NCI-H345 (cell line): ENCODE measurements at places on chromosomes 7 and 10.

DNA sequence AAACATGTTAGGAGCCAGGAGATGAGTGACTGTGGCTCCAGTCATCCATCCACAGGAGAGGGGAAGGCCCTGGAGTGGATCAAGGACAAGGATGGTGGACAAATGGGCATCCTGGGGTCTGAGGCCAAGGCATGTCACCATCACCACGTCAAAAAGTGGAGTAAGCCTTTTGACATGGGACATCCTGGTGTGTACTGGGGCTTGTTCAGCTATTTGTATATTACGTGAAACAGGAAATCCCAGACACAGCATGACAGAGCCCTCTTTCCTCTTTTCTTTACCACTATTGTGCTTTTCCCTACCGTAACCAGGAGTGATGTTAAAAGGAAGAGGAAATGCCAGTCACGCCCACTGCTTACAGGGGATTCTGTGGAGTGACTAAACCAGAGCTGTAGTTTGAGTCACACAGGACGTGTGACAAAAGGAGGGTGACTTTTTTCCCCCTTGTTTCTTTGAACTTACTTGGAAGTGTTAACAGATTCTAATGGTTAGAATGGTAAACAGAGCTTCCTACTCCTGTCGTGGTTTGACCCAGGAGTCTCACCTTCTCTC is 15.4 kb downstream of the ACSL5 start:
- no peak for DNase-seq

GRCh38 chr10:2791774-2792443 is 275.4 kb upstream of the PFKP start:
- no peak for DNase-seq

DNA sequence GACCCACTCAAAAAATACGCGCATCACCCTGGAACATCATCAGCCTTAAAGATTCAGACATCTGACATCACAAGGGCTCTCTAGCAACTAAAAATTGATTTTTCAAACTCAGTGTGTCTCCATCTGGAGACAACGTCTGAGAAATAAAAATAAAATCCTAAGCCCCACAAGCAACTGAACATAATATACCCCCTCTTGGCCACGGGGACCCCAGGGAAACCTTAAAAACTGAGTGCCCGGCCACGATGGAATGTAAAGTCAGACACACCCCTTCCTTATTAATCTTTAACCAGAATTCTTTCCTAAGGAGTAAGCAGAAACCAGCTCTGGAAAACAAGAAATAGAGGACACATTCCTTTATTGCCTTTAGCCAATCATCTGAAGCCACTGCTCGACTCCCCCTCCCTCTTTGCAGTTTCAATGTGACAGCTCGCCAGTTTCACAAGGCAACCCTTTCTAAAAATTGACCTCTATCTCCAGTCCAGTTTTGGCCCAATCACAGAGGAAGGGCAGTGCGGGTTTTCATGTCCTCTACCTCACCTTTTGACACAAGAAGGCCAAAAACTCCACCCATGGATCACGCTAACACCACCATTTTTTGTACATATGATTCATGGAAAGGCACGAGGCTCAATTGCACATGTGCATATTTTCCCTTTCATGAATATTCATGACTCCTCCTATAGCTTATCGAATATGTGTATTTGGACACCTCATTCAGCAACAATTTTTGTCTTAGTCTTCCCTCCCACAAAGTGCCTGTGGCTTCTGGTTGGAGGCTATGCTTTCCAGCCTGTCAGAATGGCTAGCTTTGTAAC is 24.2 kb downstream of the IFIT3 start:
- DNase-seq: no peak

GRCh38 chr10:63651864-63652263 is 130.7 kb downstream of the REEP3 start:
- no peak for DNase-seq

- DNase-seq: no peak
Measured at GRCh38 chr10:92688573-92688926, 1.2 kb upstream of the HHEX start.

DNA sequence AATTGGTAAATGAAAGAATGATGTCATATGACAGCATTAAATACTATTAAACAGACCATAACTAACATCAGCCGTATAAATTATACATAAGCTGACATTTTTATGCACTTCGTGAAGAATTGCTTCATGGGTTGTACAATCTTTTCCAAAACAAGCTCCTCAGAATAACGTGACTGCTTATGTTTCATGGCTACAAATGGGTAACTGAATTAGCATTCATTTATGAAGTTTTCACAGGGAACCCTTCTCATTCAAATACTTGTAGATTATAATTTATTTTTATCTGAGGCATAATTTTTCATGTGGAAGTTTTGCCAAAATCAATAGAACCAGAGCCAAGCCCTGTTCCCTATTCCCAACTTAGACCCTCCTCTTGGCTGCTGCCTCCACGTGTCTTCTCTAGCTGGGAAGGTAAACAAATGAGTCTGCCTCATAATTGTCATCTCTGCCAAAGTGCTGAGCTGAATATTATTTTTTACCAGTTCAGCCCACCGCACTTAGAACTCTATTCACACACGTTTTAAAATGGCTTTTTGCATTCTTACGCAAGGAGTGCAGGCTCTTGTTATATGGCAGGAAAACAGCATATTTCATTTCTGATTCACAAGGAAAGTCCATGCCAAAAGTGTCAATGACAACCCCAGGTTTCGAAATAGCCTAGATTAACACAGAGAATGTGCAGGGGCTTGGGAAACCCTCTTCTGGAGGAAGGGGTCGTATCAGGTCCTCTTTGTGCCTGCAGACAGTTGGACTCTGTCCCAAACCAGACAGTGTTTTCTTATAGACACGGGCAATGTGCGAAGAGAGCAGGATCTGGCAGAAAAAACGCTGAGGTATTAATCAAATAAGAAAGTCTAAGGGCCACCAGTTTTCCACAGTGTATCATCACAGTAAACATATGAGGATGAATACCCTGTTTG is 370.7 kb upstream of the MGMT start:
- DNase-seq: peak; percentile 19

GRCh38 chr7:138025215-138026186 is 23.6 kb upstream of the CREB3L2 start:
- DNase-seq: no peak

- DNase-seq: no peak
Measured at GRCh38 chr10:118925404-118926071, 104.0 kb upstream of the NANOS1 start.

DNA sequence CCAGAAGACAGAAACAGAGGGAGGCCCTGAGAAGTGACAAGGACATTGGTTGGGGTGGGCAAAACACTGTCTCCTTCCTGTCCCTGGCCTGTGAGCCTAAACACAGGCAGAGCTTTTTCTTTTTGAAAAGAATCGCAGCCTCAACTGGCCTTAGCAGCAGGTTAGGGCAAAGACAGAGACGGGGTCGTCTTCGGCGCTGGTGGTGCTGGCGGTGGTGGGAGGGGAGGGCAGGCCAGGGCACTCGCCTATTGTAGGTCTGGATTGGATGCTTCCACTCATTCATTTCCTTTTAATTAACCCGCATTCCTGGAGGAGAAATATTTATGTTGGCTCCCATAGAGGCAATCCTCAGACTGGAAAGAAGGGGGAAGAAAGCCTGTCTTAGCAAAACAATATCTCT is 22.6 kb downstream of the WNT8B start:
- DNase-seq: no peak

- DNase-seq: no peak
Measured at GRCh38 chr10:7417103-7417623, 6.3 kb upstream of the SFMBT2 start.

DNA sequence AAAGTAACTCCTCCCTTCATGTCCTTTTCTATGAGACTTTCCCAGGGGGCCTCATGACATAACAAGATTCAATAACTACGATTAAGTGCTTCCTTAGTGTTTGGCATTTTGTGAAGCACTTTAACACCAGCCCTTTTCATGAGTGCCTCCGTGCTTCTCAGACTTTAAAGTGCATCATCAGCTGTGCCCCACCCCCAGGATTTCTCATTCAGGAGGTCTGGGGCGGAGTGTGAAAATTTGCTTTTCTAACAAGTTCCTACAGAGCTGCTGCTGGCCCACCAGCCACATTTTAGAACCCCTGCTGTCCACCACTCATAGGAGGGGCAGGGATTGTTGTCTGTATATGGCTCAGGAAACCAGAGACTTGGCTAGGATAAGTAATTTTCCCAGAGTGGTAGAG is 445.3 kb downstream of the LRMDA start:
- DNase-seq: no peak

GRCh38 chr7:25927626-25927978 is 224.4 kb upstream of the NFE2L3 start:
- DNase-seq: no peak

DNA sequence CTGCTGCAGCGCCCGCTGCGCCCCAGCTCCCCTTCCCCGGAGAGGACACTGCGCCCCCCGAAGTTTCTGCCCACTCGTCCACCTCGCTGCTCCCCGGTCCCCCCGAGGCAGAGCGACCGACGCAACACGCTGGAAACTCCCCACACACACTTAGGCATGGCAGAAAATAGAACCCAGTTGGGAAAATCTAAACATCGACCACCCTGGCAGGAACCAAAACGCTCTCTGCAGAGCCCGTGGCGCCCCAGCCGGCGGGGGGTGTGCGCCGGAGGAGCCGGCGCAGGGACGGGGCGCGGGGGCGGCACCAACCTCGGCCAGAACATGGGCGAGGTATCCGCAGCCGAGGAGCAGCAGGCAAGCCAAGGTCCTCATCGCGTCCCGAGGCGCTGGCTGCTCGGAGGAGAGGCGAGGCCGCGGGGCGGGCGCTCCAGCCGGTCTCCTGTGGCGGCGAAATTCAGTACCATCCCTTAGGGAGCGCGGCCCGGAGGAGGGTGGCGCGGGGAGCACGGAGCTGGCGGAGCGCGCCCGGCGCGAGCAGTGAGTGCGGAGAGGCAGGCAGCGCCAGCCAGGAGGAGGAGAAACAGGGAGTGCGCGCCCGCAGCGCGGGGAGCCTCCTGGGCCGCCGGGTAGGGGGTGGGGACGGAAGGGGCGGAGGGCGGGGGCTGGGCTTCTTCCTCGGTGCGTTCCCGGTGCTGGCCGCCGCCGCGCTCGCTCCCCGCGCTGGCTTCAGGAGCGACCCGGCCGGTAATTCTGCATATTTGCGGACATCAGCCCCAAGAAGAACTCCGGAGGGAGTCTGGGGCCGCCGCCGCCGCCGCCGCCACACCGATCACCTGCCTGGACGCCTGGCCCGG is 789 bp downstream of the PDGFA start:
- peak; percentile 76 for DNase-seq

DNA sequence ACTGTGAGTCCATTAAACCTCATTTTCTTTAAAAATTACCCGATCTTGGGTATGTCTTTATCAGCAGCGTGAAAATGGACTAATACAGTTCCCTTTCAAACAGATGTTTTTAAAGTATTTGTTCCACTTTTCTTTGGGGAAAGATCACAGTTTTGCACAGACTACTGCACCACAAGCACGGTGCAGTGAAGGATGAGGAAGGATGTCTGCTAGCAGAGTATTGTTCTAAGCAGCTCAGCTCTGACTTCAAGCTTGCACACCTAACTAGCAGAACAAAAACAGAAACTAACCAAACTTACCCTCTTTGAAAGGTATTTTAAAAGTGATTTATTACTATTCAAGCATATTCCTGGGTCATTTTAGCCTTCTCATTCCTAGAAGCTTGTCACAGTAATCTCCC is 20.0 kb downstream of the THNSL1 start:
- DNase-seq: no peak

GRCh38 chr10:96073722-96074121 is 30.3 kb downstream of the CCNJ start:
- no peak for DNase-seq

GRCh38 chr10:133141958-133142340 is 18.1 kb upstream of the KNDC1 start:
- no peak for DNase-seq

GRCh38 chr10:132319853-132320653 is 11.9 kb upstream of the LRRC27 start:
- no peak for DNase-seq

GRCh38 chr7:23333671-23334246 is 34.6 kb downstream of the MALSU1 start:
- no peak for DNase-seq

DNA sequence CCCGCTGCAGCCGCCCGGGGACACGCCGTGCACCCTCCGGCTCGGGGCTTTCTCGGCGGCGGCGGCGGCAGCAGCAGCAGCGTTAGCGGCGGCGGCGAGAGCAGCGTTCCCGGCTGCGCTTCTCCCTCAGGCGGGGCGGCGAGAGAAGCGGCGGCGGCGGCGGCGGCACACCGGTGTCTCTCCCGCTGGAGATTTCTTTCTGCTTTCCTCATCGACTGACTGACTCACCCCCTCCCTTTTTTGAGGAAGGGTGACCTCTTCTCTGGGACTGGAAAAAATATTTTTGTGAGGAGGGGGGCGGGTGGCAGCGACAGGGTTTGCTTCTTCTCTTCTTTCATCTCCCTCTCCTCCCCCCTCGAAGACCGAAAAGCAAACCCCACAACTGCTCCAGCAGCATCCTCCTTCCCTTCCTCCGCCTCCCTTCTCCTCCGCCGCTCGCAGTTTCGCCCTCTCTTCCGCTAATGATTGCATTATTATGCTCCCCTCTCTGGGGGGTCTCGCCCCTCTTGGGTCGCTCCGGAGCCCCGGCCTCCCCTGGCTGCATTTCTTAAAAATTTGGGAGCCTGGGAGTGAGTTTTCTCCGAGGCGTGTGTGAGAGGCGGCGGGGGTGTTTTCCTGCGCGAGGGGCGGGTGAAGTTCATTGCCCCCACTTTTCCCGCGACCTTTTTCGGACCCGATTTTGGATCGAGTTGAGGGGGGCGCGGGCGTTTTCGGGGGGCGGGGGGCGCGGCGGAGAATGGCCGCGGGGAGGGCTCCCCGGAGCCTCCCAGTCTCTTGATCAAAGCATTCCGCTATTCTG is 411 bp downstream of the AUTS2 start:
- DNase-seq: peak; percentile 49

DNA sequence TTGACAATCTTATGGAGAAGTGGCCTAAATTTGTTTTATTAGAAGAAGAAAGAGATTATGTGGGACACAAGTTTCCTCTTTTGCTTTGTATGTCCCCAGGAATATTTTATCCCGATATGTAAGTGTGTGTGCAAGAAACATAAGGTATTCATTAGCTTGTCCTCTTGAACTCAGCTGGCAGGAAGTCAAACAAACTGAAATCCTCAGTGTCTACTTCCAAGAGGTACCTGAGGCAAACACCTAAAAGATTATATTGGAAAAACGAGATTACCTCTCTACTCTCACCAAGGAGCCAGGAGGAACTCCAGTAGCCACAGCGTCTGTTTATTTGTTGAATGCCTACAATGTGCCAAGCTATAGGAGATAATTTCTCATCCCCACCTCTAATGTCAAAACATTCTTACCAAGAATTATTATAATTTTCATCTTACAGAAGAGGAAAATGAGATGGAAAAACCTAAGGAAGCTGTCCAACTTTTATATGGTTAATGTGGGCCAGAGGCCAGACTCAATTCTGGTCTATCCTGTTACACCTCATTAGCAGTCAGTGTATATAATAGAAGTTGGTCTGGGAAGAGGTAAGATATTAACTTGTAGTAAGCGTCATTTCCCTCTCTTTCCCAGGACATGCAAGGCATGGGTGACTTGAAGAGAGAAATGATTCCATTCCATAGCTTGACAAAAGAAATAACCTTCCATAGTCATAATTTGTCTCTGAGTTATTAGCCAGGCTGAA is 692.7 kb downstream of the MAGI2 start:
- DNase-seq: no peak

- DNase-seq: no peak
Measured at GRCh38 chr10:43903451-43903850, 254.8 kb upstream of the ZNF32 start.
